Erythroblast (primary cell): ENCODE measurements at places on chromosomes 4 and X.

DNA sequence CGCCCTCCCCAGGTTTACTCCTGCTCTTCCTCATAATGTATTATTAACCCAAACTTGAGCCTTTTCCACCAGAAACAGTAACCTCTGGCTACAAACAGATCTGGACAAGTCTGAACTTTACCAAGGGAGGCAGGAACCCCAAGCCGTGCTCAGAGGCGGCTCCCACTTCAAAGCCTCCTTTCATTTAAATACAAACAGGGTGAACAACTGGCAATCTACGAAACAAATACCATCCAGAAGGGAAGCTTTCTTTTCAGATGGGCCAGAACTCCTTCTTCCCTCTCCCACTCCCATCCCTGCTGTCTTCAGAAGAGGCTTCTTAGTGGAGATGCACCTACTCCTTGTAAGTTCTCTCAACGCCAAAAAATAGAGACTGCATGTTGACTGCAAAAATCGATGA lies 2.1 kb upstream of the GPC4 start:
- DNase-seq, result no peak

DNA sequence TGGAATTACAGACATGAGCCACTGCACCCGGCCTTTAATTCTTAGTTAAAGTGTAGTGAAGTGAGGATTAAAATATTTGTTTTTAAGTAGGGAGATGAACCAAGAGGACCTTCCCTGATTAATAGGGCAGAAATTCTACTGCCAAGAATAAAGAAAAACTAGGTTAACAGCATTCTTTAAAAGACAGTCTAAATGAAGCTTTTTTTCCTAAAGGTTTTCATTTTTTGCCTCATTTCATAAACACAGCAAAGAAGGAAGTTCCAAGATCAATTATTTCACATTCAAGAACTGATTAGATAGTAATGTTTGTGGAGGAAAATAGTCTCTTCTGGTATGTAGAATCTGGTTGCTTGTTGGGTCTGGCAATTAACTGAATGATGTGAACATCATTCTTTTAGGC lies 112.1 kb upstream of the ARSJ start:
- no peak for DNase-seq

GRCh38 chr4:52822972-52823701 lies 39.0 kb upstream of the RASL11B start:
- no peak for DNase-seq

DNA sequence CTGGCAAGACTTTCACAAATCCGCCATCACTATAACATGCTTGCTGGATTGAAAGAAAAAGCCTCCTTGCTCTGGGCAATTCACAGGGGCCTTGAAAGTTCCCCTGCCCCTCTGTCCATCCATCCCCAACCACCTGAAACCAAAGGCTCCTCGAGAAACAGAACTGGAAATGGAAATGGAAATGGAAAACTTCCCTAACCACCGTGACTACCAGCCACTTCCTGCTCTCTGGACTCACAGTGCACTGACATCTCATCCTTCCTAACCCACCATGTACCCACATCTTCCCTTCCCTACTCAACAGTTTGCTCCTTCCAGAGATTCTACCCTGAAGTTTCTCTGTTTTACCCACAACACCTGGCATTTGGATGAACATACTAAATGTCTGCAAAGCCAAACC lies 603.6 kb upstream of the DIPK2B start:
- no peak for DNase-seq

DNA sequence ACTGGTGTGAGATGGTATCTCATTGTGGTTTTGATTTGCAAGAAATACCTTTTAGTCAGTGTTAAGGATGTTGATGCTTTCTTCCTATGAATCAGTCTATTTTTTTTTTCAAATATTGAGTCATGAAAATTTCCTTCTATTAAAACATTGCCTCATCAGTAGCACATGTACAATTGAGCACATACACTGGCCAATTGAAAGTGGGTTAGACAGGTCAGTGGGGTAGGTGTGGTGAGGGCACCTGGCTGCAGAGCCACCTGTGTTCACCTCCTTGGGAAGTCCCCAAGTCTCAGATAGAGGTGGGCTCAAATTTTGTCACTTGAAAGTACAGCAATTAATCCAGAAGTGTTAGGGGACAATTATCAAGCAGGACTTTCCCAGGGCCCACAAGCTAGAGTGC lies 243.7 kb downstream of the SPRY1 start:
- no peak for DNase-seq

GRCh38 chr4:76211769-76212708 lies 1.6 kb downstream of the SCARB2 start:
- DNase-seq, result no peak

GRCh38 chrX:106467422-106467821 lies 144.4 kb upstream of the RADX start:
- no peak for DNase-seq

DNA sequence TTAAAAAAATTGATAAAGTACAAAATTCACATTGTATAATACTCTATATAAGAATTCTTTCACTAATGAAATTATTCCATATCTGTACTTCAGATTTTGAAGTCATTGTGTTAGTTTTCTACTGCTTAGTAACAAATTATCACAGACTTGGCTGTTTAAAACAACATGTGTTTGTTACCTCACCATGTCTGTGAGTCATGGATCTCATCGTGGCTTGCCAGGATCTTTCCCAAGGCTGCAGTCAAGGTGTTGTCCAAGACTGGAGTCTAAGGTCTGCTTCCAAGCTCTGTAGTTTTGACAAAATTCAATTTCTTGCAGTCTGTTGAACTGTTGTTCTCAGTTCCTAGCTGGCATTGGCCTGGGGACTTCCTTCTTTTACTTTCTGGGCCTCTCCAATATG lies 1286.9 kb downstream of the ADGRL3 start:
- no peak for DNase-seq
